Myocyte (in vitro differentiated cells): ENCODE measurements at places on chromosomes 4 and X. TPM values are rescaled to one million over a fixed set of nuclear protein-coding genes. Genes with fewer than 3 reads are reported as not detected.

GRCh38 chrX:45847961-45848360 is 647.3 kb upstream of the DIPK2B start:
- no peak for DNase-seq

Gene USP17L28
- total RNA-seq = not detected in 2 replicates

DNA sequence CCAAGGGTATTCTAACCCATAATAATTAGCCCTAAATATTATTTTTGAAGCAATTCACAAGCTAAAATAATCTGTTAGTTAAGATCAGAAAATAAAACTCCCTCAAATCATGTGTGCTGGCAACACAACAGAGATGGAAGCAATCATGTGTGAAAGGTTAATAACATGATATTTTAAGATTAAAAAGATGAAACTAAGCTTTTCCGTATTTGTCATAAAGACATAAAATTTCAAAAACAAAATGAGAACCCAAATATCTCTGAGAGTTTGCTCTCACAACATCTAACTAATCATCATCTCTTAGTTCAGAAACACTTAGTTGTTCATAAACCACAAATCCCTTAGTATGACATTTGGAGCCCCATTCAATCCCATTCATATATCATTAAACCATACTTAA is 749.1 kb downstream of the CCSER1 start:
- DNase-seq = no peak

DNA sequence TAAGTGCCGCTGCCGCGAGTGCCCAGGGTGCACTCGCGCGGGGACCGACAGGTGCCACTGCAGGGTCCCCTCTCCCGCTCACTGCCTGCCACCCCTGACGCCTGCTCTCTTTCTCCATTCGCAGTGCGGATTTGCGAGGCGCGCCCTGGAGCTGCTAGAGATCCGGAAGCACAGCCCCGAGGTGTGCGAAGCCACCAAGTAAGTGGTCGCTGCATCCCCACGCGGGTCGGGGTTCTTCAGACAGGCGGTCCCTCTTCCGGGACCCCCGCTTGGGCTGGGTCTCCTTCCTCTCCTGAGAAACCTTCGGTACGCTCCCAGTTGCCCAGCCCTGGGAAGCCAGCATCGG is 547 bp downstream of the GUCY1A1 start:
- DNase-seq = peak; percentile 13

Gene FAM47E
- 0.13 and 0.21 TPM in 2 replicates for total RNA-seq

DNA sequence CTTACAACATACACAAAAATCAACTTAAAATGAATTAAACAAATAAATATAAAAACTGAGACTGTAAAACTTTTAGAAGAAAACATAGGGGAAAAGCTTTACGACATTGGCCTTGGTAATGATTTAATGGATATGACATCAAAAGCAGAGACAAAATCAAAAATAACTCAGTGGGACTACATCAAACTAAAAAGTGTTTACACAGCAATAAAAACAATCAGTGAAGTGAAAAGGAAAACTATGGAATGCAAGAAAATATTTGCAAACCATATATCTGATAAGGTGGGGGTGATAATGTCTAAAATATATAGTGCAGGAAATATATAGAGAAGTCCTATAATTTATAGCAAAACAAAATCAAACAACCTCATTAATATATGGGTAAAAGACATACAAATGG is 364.4 kb upstream of the INTU start:
- no peak for DNase-seq

- DNase-seq = no peak
Measured at GRCh38 chrX:20237864-20238263, 28.8 kb downstream of the RPS6KA3 start.

- DNase-seq = no peak
Measured at GRCh38 chr4:93147524-93148212, 680.9 kb upstream of the ATOH1 start.

DNA sequence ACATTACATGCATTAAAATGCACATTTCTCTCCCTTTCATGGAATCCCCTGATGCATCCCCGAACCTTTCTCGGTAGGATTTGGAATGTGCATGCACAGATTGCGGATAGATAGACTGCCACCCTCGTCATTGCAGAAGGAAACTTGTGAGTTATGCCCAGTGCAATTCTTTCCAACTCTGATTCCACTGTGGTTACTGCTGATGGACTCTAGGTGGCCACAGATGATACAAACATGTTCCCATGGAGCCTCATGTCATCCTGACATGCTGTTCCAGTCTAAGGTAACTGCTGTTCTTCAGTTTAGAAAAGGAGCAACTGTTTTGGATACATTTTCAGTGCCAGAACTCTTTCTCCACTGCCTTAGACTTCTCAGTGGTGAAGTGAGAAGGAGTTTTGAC is 9.1 kb upstream of the VCX3B start:
- DNase-seq = no peak

DNA sequence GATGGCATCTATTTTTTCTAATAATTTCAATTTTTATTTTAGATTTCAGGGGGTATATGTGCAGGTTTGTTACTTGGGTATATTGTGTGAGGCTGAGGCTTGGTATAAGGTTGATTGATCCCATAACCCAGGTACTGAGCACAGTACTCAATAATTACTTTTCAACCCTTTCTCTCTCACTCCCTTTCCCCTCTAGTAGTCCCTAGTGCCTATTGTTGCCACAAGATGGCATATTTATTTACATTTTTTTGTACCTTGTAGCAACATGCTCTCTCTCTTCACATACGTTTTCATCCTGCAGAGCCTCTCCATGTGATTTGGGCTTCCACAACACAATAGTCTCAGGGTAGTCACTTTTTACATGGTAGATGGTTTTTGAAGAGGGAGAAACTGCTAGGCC is 172.0 kb downstream of the ATOH1 start:
- no peak for DNase-seq

DNA sequence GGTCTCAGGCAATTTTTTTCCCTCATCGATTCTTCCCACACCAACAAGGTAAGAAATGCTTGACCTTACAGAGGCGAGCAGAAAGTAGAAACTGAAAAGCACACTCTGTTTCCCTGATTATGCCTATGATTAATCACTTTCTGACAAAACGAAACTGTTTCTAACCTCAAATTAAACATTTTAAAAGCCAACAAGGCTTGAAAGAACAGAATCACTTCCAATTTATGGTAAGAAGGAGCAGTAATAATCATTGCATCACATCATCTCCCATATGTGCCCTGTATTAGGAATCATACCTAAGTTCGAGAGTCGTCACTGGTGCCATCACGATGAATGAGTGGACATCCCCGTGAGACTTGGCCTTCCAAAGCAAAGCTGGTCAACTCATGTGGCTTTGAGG is 12.5 kb upstream of the CXCL13 start:
- no peak for DNase-seq

DNA sequence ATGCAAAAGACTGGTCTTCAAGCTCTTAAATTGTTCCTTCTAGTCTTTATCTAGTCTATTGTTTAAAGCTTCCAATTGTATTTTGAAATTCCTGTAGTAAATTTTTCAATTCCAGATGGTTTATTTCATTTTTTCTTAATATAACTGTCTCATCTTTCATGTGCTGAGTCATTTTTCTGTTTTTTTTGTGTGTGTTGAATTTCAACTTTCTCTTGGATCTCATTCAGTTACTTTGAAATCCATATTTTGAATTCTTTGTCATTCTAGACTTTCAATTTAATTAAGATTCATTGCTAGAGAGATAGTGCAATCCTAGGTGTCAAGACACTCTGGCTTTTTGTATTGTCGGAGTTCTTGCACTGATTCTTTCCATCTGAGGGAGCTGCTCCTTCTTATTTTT is 128.0 kb upstream of the PRKG2 start:
- DNase-seq = no peak

- DNase-seq = no peak
Measured at GRCh38 chr4:53640576-53641453, 49.5 kb upstream of the LNX1 start.

- DNase-seq = peak; percentile 81
Measured at GRCh38 chr4:76830964-76831703, 66.8 kb downstream of the SOWAHB start.

DNA sequence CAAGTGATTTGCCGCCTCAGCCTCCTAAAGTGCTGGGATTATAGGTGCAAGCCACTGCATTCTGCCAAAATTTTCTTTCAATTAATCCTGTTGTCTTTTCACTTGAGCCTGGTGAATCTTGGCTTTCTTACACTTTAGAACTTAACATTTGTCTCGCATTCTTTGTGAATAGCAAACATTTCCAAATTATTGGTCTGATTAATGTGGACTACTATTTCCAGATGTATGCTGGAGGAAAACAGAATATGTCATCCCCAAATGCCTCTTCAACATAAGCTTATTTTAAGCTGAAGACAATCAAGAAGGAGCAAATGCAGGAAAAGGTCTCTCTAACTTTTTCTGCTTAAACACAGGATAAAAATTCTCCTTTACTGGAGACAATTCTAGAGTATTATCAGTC is 233.4 kb downstream of the PPP4R3C start:
- DNase-seq = no peak
